ENCODE measurements at places on chromosomes 3 and 15.

- DNase-seq = no peak
These were observed 68.5 kb downstream of the CCR4 start for GRCh38 chr3:33019981-33020380.

DNA sequence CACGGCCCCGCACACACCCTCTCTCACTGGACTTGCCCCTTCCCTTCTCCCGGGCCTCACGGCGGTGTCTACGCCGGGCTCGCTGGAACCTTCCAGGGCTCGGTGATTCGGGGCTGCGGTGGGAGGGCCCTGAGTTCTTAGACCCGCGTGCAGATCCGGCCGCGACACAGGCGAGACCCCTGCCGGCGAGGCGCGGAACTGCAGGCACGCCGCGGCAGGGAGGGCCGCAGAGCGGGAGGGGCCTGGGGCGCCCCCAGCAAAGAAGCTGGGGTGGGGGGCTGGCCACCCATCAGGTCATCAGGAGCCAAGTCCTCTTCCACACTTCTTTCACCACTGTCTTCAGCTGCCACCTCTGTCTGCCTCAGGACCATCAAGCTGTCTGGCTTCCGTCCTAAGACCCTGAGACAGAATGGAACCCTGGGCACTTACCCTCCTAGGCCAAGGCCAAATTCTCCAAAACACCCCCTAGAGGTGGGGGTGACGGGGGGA, 164.5 kb downstream of the XXYLT1 start:
- DNase-seq = peak; percentile 56

GRCh38 chr3:126350502-126351085, 6.6 kb downstream of the KLF15 start:
- DNase-seq = no peak

DNA sequence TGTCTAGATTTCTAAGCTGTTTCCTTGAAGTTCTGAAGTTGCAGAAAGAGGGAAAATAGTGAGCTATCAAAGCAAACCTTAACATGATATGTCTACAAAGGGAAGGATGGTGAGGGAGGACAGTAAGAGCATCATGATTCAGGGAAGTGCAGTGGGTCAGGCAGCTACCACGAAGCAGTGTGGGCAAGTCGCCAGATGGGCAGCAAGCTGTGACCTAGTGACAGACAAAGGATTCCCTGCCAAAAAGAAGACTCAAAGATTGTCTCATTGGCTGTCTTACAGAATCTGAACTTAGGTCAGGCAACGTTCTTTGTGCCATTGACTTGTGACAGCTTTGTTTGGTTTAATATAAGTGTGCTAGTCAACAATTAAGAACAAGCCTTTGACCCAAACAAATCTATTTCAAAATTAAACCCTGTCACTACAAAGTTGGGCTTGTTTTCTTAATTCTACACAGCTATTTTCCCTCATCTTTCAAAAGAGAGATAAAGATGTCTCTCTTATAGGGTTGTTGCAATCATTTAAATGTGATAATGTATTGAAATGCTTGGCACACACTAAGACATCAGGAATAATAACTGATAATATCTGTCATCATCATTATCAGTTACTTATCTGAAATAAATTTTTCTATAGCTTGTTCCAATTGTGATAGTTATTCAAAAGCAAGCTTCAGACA, 153.3 kb downstream of the ECT2 start:
- no peak for DNase-seq

DNA sequence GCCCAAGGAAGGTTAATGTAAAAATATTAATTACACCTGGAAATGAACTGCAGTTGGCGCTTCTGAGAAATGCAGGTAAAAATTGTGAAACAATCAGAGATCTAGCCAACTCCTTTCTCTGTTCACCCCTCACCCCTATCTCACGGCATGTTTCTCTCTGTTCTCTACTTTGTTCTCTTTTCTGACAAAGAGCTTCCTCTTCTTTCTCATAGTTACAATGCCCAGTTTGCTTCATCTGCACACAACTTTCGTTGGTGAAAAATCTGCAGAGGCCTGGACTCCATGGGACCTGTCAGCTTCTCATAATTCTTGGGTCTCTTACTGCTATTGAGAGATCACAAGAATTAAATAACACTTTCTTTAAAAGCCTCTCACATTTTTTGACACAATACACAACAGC, 212.9 kb upstream of the LRRN1 start:
- no peak for DNase-seq

DNA sequence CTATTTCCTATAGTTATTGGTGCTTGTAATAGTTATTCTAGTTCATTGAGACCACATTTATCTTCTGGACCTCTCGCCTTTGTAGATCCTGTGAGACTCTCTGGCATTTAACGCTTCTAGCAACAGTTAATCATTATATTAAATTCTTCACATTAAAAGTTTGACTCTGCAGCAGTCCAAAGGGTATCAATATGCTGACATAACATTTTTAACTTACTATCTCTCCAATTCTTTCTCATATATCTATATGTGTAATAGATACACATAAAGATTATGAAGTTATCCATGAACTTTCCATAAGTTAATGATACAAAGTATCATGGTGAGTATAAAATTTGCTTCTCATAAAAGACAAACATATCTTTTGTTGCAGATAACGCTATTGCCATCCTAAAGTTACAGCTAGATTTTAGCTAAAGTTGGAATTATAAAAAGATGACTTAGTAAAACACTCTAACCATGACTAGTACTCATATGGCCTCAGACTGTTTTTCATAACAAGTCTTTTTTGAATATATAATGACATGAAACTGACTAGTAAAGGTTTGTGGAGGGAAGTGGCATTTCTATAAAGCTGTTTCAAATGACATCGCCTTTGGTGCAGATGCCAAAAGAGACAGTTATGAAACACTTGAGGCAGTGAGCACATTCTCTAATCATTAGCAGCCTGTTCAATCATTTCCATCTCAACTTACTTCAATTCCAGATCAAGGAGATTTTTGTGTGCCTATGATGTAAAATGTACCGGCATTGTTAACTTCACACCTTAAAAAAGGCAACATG, 379.3 kb upstream of the CBLB start:
- no peak for DNase-seq

DNA sequence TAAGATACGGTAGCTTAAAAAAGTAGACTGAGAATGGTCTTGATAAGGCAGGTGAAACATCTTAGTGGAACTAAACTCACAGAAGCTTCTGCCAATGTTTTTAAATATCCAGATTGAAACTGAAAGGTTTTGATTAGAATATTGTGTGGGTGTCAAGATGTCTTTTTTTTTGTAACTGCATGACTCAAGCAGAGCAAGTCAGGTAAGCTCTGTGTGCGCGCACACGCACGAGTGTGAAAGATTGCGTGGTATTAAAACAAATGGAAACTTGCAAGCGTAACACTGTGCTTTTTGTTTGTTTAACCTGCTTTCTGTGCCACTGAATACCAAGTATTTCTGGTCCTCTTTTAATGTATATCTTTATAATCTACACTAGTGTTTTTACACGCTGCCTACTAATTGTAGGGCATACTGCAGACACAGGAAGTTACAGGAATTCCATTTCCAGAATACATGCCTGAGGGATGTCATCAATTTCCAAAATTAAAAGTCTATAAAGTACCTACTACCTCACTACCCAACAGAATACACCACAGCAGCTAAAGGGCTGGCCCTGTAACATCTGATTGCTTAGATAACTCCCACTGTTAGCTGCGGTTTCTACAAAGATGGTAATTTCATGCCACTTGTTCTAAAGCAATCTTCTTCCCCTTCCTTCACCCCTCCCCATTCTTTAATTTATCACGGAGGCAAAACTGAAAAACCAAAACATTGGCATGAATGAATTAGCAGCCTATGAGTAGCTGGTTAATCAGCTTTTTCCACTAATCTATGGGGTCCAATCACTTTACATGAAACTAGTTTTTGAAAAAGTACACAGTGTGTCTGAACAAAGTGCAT, 472.8 kb downstream of the SHQ1 start:
- peak; percentile 4 for DNase-seq

- DNase-seq = no peak
These were observed 163.4 kb downstream of the KLF13 start for GRCh38 chr15:31489801-31490646.

DNA sequence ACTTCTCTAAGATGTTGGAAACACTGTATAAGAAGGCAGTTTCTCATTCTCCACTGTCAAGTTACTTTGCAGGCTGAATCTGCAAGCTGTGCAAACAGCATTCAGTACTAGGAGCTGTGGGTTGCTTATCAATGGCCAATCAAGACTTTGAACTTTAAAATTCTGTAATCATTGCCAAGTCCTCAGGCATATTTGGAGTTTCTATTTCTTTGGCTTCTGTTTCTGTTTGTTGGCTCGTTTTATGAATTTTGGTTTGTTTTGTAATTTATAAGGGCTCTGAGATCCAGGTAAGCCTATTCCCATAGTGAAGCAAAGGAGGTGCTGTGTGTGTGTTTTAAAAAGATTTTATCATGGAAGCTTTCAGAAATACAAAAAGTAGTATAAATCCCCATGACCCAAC, 32.1 kb downstream of the TLNRD1 start:
- no peak for DNase-seq

DNA sequence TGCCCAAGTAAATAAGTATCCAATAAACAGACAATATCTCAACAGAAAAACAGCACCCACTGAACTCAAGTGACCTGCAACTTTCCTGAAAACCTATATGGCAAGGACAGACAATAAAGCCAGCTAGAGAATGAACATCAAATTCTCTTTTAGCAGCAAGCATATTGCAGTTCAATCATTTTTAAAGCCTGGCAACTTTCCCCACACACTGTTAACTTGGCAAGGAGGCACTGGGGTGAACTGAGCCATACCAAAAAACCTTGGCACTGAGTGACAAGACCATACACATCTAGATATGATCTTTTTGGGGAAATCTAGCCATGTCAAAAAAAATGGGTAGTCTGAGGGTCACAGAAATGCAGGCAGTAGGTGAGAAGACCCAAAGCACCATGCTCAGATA, 174.6 kb downstream of the STT3B start:
- DNase-seq = no peak

- DNase-seq = no peak
These were observed 15.8 kb downstream of the ALDH1A2 start for GRCh38 chr15:58049520-58050227.

GRCh38 chr3:184351511-184352148, 9.8 kb downstream of the CLCN2 start:
- no peak for DNase-seq

- DNase-seq = no peak
These were observed 228.0 kb downstream of the UACA start for GRCh38 chr15:70535071-70535954.
